ENCODE measurements at places on chromosomes 1 and 21. TPM values are rescaled to one million over a fixed set of nuclear protein-coding genes. Genes with fewer than 3 reads are reported as not detected.

GRCh38 chr1:168243198-168243597, 17.4 kb downstream of the SFT2D2 start:
- DNase-seq = no peak

Gene PEAR1
- 13.7 TPM for total RNA-seq

DNA sequence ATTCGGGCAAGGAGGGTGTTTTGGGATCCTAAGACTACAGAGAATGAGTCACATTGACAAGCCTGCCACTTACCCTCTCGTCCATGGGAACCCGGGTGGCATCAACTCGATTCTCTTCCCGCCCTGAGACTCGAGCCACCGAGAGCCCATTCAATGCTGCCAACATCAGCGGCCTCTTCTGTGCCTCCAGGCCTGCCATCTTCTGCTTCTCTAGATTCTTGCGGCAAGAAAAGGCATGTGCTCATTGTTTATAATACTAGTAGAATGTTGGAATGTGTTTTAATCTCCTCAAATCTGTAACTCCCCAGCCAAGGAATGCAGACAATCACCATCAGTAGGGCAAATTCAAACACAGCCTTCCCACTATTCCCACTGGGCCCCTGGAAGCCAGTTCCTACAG, 96.9 kb downstream of the SMYD2 start:
- DNase-seq = no peak

GRCh38 chr1:244796719-244797406, 38.6 kb upstream of the COX20 start:
- DNase-seq = peak; percentile 39

Gene C1orf122
- 76.1 TPM for total RNA-seq

DNA sequence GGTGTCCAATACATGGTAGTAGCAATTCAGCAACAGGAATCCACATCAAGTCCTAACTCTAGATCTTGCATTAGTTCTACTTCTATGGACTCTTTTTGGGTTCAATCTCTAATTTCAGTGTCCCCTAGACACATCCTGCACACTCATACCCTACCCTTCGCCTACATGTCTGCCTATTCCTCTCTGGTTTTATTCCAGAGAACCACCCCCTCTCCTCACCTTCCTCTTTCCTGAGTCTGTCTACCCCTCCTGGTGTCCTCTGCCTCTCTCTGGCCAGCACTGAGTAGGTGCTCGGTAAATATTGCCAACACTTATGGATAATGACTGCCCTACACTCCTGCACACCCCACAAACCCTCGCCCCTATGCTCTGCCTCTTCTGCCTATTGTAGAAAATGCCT, 9.5 kb downstream of the TAL1 start:
- DNase-seq = no peak

Gene PER3
- 6.0 TPM for total RNA-seq

DNA sequence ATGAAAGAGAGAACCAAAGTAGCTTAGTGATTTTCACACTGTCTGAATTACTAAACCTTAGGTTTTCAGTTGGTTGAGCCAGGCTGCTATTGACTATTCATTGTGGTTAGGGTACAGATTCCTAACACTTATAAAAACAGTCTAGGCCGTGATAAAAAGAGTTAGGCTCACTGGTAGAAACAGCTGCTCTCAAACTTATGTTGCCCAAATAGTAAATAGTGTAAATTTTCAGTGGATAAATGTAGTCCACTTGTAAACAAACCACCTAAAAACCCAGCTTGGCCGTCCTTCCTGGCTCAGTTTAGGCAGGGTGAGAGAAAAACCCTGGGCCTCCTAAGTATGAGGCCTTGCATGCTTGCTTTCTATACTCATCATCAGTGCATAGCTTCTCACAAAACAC, 34.9 kb downstream of the ARID1A start:
- DNase-seq = no peak

GRCh38 chr1:224799083-224799482, 130.4 kb upstream of the DNAH14 start:
- DNase-seq = no peak

Gene RGS8
- total RNA-seq = 0.17 TPM
